ENCODE measurements at places on chromosomes 16 and 17.

GRCh38 chr17:15210247-15210646 lies 54.9 kb downstream of the PMP22 start:
- H3K36me3 ChIP-seq, result no peaks in the 10 kb centered on the region
- H3K27ac ChIP-seq, result no peak overlapping the region
- no peak for DNase-seq
- no peak overlapping the region for H3K4me3 ChIP-seq
- H3K27me3 ChIP-seq, result no peaks in the 10 kb centered on the region

- H3K4me1 ChIP-seq, result no peaks in the 10 kb centered on the region
- no peaks in the 10 kb centered on the region for H3K27me3 ChIP-seq
- no peak overlapping the region for H3K27ac ChIP-seq
- no peaks in the 10 kb centered on the region for H3K36me3 ChIP-seq
These were observed 63.6 kb downstream of the ABCC6 start for GRCh38 chr16:16159662-16160061.

- no peak for DNase-seq
- no peaks in the 10 kb centered on the region for H3K4me1 ChIP-seq
- no peaks in the 10 kb centered on the region for H3K27me3 ChIP-seq
- H3K27ac ChIP-seq, result no peak overlapping the region
- H3K36me3 ChIP-seq, result no peaks in the 10 kb centered on the region
These were observed 121.0 kb downstream of the C16orf95 start for GRCh38 chr16:87196231-87196630.

- no peak overlapping the region for H3K27ac ChIP-seq
- no peaks in the 10 kb centered on the region for H3K36me3 ChIP-seq
- H3K4me3 ChIP-seq, result no peak overlapping the region
- no peak for DNase-seq
- H3K27me3 ChIP-seq, result no peaks in the 10 kb centered on the region
These were observed 3.4 kb downstream of the FBXO39 start for GRCh38 chr17:6779411-6779810.

DNA sequence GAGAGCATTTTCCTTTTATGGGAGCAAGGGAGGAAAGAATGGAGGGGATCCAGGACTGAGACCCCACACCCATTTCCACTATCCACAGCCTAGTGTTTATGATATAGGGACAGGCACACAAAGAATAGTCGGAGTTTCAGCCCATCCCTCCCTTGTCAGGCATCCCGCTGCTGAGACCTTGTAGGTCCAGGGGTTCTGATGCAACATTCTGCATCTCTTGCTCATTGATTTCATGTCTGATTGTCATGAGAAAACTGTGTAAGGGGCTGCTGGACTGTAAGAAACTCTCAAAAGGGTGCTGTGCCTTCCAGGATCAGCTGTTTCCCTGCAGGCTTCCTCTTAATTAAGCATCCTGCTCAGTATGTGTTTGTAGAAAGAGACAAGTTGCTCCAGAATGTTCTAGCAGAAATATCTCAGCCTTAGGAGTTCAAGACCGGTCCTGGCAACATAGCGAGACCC lies 5.3 kb upstream of the POLR3E start:
- H3K4me1 ChIP-seq, result no peaks in the 10 kb centered on the region
- no peaks in the 10 kb centered on the region for H3K36me3 ChIP-seq
- DNase-seq, result no peak
- no peaks in the 10 kb centered on the region for H3K27me3 ChIP-seq
- no peak overlapping the region for H3K27ac ChIP-seq
- no peak overlapping the region for H3K4me3 ChIP-seq

GRCh38 chr16:57413301-57413730 lies 8.7 kb downstream of the CCL17 start:
- H3K4me3 ChIP-seq, result no peak overlapping the region
- no peaks in the 10 kb centered on the region for H3K36me3 ChIP-seq
- no peaks in the 10 kb centered on the region for H3K4me1 ChIP-seq
- DNase-seq, result no peak

- no peaks in the 10 kb centered on the region for H3K4me1 ChIP-seq
- H3K36me3 ChIP-seq, result no peaks in the 10 kb centered on the region
- no peak overlapping the region for H3K27ac ChIP-seq
- H3K27me3 ChIP-seq, result no peaks in the 10 kb centered on the region
These were observed 20.1 kb downstream of the CMC2 start for GRCh38 chr16:80986557-80986956.

- no peak for DNase-seq
- H3K27me3 ChIP-seq, result no peaks in the 10 kb centered on the region
- H3K4me1 ChIP-seq, result no peaks in the 10 kb centered on the region
- peak overlapping the region; percentile 14 for H3K4me3 ChIP-seq
- H3K36me3 ChIP-seq, result no peaks in the 10 kb centered on the region
- H3K27ac ChIP-seq, result no peak overlapping the region
These were observed 258.4 kb upstream of the SDK2 start for GRCh38 chr17:73902416-73903181.

DNA sequence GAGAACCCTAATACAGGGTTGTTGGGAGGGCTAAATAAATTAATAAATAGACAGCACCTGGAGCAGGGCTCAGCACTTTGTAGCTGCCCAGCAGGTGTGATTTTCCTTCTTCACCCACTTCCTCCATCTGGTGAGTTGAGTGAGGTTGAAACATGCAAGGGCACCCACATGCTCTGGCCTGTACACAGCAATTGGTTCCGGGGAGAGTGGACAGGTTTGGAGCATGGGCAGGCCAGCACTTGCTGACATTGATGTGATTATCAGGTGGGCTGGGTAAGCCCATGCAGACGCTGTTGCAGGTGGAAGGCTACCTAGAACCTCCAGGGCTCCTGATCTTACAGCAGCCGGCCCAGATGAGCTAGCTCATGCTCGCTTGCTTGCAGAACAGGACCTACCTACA lies 1.3 kb upstream of the MRTFB start:
- DNase-seq, result no peak
- H3K4me1 ChIP-seq, result no peaks in the 10 kb centered on the region
- H3K27me3 ChIP-seq, result no peaks in the 10 kb centered on the region
- H3K4me3 ChIP-seq, result no peak overlapping the region
- no peaks in the 10 kb centered on the region for H3K36me3 ChIP-seq
- H3K27ac ChIP-seq, result peak overlapping the region; percentile 96

GRCh38 chr16:23269248-23269953 lies 32.7 kb upstream of the SCNN1B start:
- H3K36me3 ChIP-seq, result no peaks in the 10 kb centered on the region
- no peak overlapping the region for H3K4me3 ChIP-seq
- no peak for DNase-seq
- H3K27me3 ChIP-seq, result no peaks in the 10 kb centered on the region

DNA sequence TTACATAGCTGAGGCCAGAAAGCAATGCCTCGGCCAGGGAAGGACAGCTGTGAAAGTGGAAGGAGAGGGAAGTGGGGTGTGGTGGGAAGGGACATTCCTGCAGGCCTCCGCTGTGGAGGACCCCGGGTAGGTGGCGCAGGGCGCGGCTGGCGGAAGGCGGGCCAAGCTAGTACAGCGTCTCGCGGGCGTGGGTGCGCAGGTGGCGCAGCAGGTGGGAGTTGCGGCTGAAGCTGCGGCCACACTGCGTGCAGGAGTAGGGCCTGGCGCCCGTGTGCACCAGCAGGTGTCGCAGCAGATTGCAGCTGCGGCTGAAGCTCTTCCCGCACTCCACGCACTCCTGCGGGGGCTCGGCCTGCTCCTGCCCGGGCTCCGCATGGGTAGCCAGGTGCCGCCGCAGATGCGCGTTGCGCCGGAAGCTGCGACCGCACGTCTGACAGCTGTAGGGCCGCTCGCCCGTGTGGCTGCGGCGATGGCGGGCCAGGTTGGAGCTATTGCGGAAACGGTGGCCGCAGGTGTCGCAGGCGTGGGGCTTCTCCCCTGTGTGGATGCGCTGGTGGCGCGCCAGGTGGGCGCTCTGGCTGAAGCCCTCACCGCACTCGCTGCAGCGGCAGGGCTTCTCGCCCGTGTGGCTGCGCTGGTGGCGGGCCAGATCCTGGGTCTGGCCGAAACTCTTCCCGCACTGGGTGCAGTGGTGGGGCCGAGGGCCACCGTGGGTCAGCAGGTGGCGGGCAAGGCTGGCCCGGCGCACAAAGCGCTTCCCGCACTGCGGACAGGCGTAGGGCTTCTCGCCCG lies 10.0 kb downstream of the ZSCAN10 start:
- H3K27ac ChIP-seq, result no peak overlapping the region
- no peaks in the 10 kb centered on the region for H3K36me3 ChIP-seq
- H3K27me3 ChIP-seq, result no peaks in the 10 kb centered on the region

GRCh38 chr17:5516060-5516792 lies 29.9 kb downstream of the MIS12 start:
- H3K27ac ChIP-seq, result no peak overlapping the region
- no peaks in the 10 kb centered on the region for H3K27me3 ChIP-seq
- H3K4me1 ChIP-seq, result no peaks in the 10 kb centered on the region
- no peak overlapping the region for H3K4me3 ChIP-seq

GRCh38 chr17:21034340-21035235 lies 8.2 kb downstream of the USP22 start:
- no peaks in the 10 kb centered on the region for H3K36me3 ChIP-seq
- no peak for DNase-seq

DNA sequence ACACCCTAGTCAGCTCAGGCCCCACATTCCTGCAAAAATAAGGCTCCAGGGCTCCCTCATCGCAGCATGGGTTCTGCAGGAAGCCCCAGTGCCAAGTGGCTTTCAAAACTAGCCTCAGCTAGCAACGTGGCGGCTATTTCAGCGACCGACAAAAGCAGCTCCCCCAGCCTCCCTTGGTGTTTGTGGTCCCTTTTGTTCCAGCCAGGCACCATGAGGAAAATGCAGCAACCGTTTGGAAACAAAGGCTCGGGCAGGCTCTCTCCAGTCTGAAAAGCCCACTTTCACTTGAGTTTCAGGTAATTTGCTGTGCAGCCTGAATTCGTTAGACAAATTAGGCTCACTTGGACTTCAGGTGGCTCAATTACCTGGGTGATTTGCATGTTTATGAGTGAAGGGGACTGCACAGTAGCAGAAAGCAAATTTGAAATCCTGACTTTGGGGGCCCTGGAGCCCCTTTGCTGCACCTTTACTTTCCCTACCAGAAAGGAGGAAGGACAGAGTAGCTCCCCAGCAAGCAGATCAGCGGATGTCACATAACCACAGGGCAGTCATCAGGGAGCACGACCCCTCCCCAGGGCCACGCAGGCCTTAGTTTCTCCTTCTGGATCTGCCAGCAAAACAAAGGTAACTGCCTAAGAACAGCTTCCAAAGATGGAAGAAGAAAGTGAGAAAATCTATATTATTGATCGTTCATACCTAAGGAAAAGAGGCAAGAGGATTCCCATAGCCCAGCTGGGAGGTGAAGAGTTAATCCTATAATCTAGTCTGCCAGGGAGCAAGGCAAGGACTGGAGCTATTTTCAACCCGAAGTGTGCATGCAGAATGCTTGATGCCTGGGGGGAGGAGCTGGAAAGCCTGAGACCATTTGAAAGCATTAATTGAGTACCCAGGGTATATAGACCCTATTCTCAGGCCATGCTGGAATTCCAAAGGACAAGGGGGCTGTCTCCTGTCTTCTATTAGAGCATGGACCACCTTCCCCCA lies 143.1 kb upstream of the SDK2 start:
- H3K36me3 ChIP-seq, result no peaks in the 10 kb centered on the region
- H3K4me3 ChIP-seq, result no peak overlapping the region
- no peak overlapping the region for H3K27ac ChIP-seq
- DNase-seq, result no peak
- H3K4me1 ChIP-seq, result no peaks in the 10 kb centered on the region

DNA sequence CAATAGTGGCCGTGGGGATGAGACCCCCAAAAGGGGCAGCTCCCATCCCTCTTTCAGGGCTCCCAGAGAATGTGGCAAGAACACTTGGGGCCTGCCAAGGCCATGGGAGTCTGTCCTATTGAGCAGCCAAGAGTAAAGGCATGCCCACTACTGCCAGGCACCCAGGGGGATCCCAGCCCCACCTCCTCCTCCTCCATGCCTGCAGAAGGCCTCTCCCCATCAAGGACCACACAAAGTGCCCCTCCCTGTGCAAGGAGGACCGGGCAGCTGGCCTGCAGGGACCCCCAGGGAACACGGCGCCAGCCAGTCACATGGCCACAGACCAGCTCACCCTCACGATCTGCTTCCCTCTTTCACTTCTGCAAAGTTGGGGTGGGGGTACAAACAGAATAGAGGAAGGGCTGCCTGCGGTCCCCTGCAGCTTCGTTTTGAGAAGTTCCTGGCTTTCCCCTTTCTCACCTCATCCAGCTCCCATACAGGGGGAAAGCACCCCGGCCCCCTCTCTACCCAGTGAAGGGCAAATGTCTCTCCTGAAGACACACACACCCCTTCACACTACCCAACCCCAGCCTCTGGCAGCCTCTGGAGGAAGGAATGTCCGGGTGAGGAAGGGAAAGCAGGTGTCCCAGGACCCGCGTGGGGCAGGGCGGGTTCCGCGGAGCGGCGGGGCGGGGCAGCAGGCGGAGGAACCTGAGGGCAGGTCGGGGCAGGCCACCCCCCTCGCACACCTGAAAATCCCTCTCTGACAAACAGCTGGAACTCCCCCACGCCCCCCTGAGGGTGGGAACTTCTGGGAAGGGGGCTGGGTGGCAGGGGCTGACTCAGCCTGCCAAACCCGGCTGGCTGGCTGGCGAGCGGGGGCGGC lies 2.0 kb downstream of the PPP1R9B start:
- no peaks in the 10 kb centered on the region for H3K27me3 ChIP-seq
- peaks cover 17% of the 10 kb centered on the region for H3K4me1 ChIP-seq
- peak; percentile 78 for DNase-seq

DNA sequence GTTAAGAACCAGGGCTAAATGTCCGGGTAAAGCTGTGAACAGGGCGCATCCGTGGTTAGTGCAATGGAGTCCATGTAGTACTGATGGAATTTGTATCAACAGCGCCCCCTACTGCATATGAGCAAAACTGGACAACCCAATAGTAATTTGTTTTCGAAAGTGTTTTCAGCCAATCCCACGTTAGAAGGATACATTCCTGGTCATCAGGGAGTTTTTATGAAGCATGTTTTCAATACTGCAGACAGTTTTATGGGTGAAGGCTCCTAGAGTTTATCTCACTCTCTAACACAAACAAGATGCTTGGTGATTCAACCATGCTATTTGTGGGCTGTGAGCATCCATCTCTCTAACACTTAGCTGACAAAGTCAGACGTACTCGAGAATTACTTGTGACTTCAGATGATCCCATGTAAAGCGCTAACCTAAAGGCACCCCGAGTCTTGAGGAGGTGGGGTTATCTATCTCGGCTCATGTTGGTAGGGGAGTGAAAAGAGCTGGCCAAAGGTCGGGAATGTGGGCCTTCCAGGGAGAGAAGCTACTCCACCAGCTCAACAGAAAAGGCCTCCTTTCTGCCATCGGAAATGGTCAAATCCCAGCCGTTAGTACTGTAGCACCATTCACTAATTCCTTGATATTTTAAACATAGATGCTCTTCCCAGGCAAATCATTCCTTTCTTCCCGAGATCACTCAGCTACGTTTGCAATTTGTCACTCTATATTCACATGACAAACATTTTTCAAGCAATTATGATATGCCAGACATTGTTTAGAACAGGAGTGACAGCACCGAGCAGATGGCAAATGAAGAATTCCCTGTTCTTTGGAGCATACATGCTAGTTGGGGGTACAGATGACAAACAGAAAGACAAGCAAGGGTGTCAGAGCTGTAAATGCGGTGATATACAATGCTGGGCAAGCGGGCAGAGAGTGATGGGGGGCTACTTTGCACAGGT lies 46.9 kb upstream of the HNF1B start:
- H3K27me3 ChIP-seq, result peaks cover 50% of the 10 kb centered on the region
- no peak overlapping the region for H3K4me3 ChIP-seq
- H3K36me3 ChIP-seq, result no peaks in the 10 kb centered on the region

GRCh38 chr17:83200751-83201150 lies 121.3 kb downstream of the METRNL start:
- peaks cover 15% of the 10 kb centered on the region for H3K4me1 ChIP-seq
- DNase-seq, result no peak
- peak overlapping the region; percentile 74 for H3K27ac ChIP-seq
- no peaks in the 10 kb centered on the region for H3K27me3 ChIP-seq
- H3K4me3 ChIP-seq, result no peak overlapping the region

- peaks cover 16% of the 10 kb centered on the region for H3K36me3 ChIP-seq
- H3K4me1 ChIP-seq, result no peaks in the 10 kb centered on the region
- DNase-seq, result no peak
- no peak overlapping the region for H3K4me3 ChIP-seq
These were observed 21.5 kb upstream of the ICAM2 start for GRCh38 chr17:64041912-64042311.
